Brain pericyte (primary cell): ENCODE measurements at places on chromosomes 1 and 21.

GRCh38 chr1:223034270-223034798, 108.7 kb downstream of the TLR5 start:
- DNase-seq: no peak

GRCh38 chr21:31580866-31581276, 78.6 kb upstream of the SOD1 start:
- no peak for DNase-seq

- no peak for DNase-seq
Measured at GRCh38 chr1:192601143-192601542, 25.6 kb downstream of the RGS1 start.

DNA sequence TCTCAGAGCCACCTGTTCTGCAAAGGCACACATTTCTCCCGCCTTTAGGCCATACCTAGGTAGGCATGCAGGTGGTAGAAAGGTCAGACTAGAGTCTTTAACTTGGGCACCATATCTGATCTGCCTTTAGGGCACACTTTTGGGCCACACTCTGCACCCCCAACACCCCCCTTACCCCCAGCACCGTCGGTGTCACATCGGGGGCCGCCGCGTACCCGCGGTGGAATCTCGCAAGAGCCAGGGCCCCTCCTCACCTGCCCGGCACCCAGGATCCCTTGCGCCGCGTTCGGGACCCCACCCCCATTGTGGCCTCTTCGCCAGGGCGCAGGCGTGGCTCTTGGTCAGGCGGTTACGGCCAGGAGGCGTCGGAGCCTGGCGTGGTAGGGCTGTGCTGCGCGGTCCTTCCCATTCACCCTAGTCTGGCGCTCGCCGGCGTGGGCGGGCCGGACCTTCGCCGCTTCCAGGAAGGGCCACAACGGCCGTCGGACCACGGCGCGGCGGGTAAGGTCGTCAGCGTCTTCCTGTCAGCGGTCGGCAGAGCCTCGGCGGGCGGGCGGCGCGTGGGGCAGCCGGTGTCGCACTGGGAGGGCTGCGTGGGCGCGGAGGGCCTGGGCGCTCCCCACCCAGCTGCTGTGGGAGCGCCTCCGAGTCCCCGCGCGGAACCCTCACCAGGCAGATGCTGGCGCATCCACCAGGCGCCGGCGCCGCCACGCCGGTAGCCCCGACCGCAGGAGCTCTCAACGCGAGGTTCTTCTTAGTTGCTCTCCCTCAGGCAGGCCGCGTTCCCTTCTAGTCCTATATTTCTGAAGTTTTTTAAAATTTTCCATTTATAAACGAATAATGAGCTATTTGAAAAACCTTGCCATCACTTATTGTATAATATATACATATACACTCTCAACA, at the start of gene DNAH14:
DNAH14 (plus strand) TSS at position 341 of the 903 bp plus-strand sequence. CDS start 23,028 bp downstream, outside the sequence.
- no peak for DNase-seq

DNA sequence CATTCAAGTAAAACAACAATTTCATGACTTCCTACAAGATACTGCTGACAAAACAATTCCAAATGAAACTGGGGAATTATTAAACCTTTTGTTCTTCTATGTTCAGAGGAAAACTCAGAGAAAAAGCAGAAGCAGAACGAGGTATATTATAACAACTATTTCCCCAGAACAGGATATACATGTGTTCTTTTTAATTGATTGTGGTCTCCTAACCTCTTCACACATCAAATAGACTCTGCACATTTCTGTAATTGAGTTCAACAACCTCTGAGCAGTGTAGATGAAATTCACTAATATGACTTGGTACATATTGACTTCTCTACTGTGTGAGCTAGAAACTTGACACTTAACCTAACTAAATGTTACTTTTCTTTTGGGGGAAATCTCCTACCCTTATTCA, 584.2 kb downstream of the NEGR1 start:
- no peak for DNase-seq

GRCh38 chr21:45839274-45839673, 142.3 kb upstream of the COL6A1 start:
- no peak for DNase-seq

DNA sequence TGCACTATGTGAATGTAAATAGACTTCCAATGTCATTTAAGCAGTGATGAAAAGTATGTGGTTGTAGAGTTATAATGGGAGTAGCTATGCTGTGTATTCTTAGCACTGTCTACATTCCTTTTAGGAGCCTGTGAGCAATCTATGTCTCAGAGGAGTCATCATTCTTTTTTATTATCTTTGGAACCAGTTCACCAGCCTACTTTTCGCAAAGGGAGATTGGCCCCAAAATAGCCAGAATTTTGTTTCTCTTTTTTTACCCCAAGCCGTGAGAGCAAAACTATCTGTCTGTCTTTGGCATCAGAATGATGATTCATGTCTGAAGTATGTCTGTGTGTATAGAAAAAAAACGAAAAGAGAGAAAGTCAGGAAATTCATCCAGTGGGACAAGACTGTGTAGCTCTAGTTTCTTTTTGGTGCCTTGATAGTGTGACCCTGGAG, 44.2 kb downstream of the OSBPL9 start:
- peak; percentile 84 for DNase-seq

DNA sequence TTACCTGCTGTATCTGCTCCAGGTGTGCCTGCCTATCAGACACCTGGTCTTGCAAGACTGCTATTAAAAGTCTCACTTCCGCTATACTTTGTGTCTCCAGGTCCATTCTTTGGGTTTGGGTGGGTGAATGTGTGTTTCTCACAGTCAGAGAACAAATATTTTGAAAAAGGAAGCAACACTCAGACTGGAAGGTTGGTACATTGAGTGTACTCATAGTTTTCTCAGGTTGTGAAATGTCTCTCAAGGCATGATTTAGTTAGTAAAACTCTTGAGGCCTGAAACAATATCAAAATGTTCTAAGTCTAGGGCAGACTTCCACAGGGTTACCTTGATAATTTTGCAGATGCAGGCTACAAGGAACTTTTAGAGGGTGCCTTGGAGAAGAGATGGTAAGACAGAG, 429.9 kb upstream of the ZRANB2 start:
- DNase-seq: no peak

GRCh38 chr1:47941609-47942239, 55.5 kb downstream of the TRABD2B start:
- DNase-seq: no peak

- DNase-seq: no peak
Measured at GRCh38 chr21:45572783-45573451, 30.7 kb upstream of the SLC19A1 start.

DNA sequence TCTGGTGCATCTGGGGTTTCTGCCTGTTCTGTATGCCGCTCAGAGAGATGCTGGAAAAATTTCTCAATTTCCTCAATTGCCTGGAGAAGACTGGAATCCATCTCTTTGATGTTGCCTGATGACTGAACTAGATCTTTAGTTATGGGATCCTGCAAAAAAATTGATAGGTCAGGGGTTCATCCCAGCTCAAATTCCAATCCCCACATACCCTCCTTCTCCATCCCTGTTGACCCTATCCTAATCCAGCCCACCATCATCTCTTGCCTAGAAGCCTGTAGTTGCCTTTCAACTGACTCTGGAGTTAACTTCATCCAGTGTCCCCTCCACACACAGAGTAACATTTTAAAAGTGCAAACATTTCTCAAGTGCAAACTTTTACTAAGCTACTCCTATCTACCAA, at the start of gene KLF18:
KLF18 (minus strand) TSS at position 101 of the 400 bp plus-strand sequence; CDS start at position 101, 0 bp downstream.
- DNase-seq: no peak

- no peak for DNase-seq
Measured at GRCh38 chr21:31128234-31128633, 90.0 kb upstream of the KRTAP19-8 start.
